ENCODE measurements at places on chromosomes 1 and 21. TPM values are rescaled to one million over a fixed set of nuclear protein-coding genes. Genes with fewer than 3 reads are reported as not detected.

The CD247 gene
- total RNA-seq, result 4.3 TPM

GRCh38 chr1:47627471-47628370 is 189.9 kb downstream of the FOXD2 start:
- H3K27me3 ChIP-seq, result no peaks in the 10 kb centered on the region
- no peaks in the 10 kb centered on the region for H3K4me1 ChIP-seq
- peak; percentile 33 for DNase-seq
- no peaks in the 10 kb centered on the region for H3K36me3 ChIP-seq
- H3K4me3 ChIP-seq, result no peak overlapping the region

DNA sequence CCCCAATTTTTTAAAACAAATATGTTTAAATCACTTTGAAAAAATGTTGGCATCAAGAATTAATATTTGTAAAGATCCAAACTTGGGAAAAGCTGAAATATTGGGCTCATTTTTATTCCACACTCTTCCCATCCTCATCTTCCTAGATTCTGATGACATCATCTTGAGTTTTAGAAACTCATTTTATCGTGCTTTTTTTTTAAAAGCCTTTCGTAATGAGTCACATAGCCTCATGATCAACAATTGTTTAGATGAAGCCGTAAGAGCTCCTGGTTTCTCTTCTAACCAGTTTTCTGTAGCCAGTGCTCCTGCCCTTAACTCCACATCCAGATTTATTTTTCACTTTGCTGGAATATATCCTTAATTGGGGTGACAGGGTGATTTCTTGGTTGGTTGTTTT is 78.6 kb downstream of the POFUT2 start:
- no peak overlapping the region for H3K4me3 ChIP-seq

DNA sequence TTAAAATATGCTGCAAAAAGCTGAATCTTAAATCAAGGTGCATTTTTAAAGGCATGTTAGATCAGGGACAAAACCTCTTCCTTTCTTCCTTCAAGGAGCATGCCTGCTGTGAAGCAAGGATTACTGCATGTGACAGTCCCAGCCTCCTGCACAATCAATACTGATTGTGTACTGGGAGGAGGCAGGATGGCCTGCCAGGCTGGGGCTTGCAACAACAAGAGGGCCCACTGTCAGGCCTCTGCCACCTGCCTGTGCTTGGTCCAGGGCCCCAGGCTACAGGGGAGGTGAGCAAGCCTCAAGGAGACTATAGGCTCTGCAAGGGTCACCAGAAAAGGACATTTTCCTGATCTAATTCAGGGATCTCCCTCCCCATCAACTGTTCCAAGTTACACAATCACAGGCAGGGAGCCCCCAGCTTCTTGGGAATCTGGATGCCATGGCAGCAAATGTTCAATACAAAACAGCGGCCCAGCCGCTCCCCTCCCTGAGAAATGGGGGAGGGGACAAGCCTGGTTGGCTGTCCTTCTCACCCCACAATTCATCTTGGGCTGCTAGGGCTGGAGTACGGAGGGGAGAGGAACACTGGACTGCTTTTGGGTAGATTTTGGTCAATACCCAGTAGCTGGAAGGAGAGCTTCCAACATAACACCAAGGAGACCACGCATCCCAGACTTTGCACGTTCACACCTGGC is 76.7 kb downstream of the SSBP3 start:
- H3K27ac ChIP-seq, result no peak overlapping the region
- H3K36me3 ChIP-seq, result no peaks in the 10 kb centered on the region
- no peaks in the 10 kb centered on the region for H3K27me3 ChIP-seq
- no peaks in the 10 kb centered on the region for H3K4me1 ChIP-seq

DNA sequence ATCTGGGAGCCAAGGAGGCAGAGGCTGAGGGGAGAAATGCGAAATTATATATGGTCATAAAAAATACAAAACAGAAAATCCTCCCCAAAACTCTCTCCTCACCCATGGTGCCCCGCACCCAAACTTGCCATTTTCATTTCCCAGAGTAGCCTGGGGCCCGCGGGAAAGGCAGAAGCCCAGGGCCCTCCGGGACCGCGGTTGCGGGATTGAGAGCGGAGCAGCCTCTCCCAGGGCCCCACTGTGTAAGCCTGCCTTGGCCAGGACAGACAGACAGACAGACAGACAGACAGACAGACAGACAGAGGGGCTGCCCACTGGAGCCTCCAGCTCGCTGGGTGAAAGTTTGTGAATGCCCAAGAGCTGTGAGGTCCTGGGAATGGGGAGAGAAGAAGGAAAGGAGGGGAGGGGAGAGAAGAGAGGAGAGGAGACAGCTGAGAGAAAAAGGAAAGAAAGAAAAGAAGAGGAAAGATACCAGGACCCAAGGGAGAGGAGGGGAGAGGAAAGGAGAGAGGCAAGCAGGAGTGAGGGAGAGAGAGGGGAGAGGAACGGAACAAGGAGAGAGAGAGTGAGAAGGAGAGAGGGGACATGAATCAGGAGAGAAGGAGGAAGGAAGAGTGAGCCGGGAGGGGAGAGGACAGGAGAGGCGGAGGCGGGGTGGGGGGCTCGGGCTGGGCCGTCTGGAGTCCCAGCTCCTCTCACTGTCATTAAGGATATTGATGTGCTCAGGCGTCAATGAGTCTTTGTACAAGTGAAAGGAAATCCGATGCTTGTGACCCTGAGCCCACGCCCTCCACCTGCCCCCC is 69.3 kb upstream of the CASZ1 start:
- no peaks in the 10 kb centered on the region for H3K4me1 ChIP-seq
- peak; percentile 26 for DNase-seq
- H3K36me3 ChIP-seq, result no peaks in the 10 kb centered on the region
- no peak overlapping the region for H3K4me3 ChIP-seq
- no peak overlapping the region for H3K27ac ChIP-seq

The ATP1A2 gene
- 27.7 TPM for total RNA-seq

- H3K27me3 ChIP-seq, result no peaks in the 10 kb centered on the region
- no peaks in the 10 kb centered on the region for H3K36me3 ChIP-seq
- H3K4me1 ChIP-seq, result no peaks in the 10 kb centered on the region
- no peak overlapping the region for H3K4me3 ChIP-seq
- H3K27ac ChIP-seq, result peak overlapping the region; percentile 53
- DNase-seq, result no peak
Measured at GRCh38 chr1:161706113-161706481, 932 bp upstream of the FCRLA start.

The LPAR3 gene
- total RNA-seq, result 0.10 TPM

DNA sequence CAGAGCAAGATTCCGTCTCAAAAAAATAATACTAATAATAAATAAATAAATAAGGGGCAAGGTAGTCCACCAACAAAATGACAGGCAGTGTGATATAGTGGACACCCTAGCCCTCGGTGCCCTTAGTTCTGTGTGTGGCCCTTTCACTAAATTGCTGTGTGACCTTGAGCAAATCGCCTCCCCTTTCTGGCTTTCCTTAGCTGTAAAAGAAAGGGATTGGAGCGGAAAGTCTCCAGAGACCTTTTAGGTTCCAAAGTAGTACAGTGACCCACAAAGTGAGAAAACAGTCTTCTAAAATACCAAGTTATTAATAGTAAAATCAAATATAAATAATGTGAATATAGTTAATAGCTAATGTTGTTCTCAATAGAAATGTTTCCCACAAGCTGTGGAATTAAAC is 7.6 kb downstream of the LMNA start:
- H3K27me3 ChIP-seq, result no peaks in the 10 kb centered on the region
- H3K4me3 ChIP-seq, result peak overlapping the region; percentile 21
- peak overlapping the region; percentile 91 for H3K27ac ChIP-seq
